ENCODE measurements at places on chromosomes 11 and 22. TPM values are rescaled to one million over a fixed set of nuclear protein-coding genes. Genes with fewer than 3 reads are reported as not detected.

Gene PYGM
- 0.28 TPM for total RNA-seq

Gene FAT3
- total RNA-seq = 0.13 TPM

Gene TRIM6
- total RNA-seq = 0.25 TPM

Gene FDXACB1
- total RNA-seq = 0.70 TPM

Gene CASP1
- 5.4 TPM for total RNA-seq

Gene LGALS1
- 115 TPM for total RNA-seq

Gene TRPT1
- 22.2 TPM for total RNA-seq

Gene CCDC15
- total RNA-seq = 0.48 TPM

Gene TPBGL
- total RNA-seq = not detected

Gene C2CD2L
- 9.2 TPM for total RNA-seq

Gene ANO1
- 260 TPM for total RNA-seq

Gene EHF
- total RNA-seq = 2.8 TPM

Gene KRTAP5-9
- total RNA-seq = 0.30 TPM

Gene ALDH3B2
- total RNA-seq = not detected

Gene TRIM49C
- not detected for total RNA-seq

Gene P4HA3
- total RNA-seq = 0.23 TPM

Gene C22orf31
- total RNA-seq = not detected

Gene GLYAT
- 270 TPM for total RNA-seq

Gene PKP3
- total RNA-seq = 1.2 TPM

Gene BTG4
- total RNA-seq = not detected

Gene SCGB1A1
- total RNA-seq = 2.0 TPM

Gene RFPL1
- 0.45 TPM for total RNA-seq

Gene CEP126
- total RNA-seq = 0.10 TPM

Gene OR10A2
- not detected for total RNA-seq

Gene SLC5A12
- 0.20 TPM for total RNA-seq

Gene YAP1
- 18.2 TPM for total RNA-seq

Gene CATSPERZ
- not detected for total RNA-seq

Gene PTGDR2
- total RNA-seq = 0.18 TPM

Gene EPS8L2
- 190 TPM for total RNA-seq

Gene OR4D5
- total RNA-seq = not detected

Gene ENDOD1
- total RNA-seq = 4.3 TPM

Data from left lobe of liver (tissue), 2 donors.